ENCODE measurements at places on chromosomes 4 and X.
A peak's percentile ranks its signal among the peaks of the same experiment; 100 is the strongest.

DNA sequence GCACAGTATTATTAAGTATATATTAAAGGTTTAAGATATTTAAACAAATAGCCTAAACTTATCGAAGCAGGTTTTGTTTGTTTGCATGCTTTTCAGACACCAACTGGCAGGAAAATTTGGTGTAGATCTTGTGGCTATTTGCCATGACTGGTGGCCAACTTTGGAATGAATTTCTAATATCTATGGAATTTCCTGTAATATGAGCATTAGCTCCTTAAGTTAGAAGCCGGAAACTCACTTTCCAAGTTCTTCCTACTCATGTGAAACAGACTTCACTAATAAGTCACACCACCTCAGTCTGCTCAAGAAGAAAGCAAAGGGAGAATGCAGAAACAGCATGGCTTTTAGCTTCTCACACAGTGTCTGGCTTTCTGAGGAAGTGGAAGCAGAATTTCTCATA is 563.9 kb downstream of the GRXCR1 start:
- peak; percentile 84 for DNase-seq

DNA sequence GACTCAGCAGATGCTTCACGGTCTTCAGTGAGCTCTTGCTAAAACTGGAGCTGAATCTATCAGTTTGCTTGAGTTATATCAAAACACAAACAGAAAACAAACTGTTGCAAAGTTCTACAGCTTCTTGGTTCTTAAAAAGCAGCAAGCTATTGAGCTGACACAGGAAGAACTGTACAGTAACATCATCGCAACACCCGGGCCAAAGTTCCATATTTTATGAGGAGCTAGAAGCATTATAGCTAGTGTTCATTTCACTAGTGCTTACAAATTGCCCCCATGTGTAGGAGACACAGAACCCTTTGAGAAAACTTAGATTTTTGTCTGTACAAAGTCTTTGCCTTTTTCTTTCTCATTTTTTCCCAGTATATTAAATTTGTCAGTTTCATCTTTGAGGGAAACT is 17.3 kb upstream of the CSTF2 start:
- no peak for DNase-seq

- peak; percentile 86 for DNase-seq
These were observed 20.1 kb upstream of the SASH3 start for GRCh38 chrX:129759576-129760061.

DNA sequence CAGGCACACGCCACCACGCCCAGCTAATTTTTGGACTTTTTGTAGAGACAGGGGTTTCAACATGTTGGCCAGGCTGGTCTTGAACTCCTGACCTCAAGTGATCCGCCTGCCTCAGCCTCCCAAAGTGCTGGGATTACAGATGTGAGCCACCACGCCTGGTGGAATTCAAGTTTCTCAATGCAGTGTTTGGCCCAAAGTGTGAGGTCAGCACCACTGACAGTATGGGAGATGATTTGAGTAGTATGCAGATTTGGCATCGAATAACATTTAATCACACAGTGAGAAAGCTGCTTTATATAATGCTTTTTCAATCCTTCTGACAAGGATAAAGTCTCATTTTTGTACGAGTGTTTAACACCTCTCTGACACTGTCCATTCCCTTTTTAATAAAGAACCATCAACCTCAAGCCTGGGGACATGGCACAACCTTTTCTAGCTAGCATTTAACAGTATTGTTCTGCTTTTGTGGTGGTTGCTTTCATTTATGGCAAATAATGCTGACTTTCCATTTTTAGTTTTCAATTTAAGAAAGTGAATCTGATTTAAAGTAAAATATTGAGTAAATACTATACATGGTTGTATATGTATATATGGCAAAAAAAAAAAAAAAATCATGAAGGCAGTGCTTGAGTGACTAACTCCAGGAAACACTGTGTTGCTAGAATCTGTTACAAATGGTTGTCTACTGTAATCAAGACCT is 4.3 kb upstream of the NSUN7 start:
- no peak for DNase-seq

DNA sequence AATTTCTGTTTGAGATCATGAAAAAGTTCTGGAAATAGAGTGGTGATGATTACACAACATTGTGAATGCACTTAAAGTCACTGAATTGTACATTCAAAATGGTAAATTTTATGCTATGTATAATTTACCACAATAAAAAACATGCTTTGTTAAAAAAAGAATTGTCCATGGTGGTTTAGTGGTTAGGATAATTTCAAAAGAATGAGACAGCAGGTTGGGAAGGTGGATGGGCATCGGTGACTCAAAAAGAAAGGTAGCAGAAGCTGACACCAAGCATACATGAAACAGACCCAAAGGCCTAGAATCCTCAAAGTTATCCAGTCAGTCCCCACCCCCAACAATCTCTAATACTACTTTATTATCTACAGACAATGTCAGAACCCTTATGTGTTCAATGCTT is 91.1 kb downstream of the MSN start:
- DNase-seq: no peak

GRCh38 chr4:1315306-1315705 is 25.6 kb downstream of the MAEA start:
- no peak for DNase-seq

- DNase-seq: no peak
These were observed at the start of gene DCAF12L2 for GRCh38 chrX:126165721-126166461. DCAF12L2 (minus strand) TSS chrX:126166289; CDS start chrX:126165924, 365 bp downstream.

DNA sequence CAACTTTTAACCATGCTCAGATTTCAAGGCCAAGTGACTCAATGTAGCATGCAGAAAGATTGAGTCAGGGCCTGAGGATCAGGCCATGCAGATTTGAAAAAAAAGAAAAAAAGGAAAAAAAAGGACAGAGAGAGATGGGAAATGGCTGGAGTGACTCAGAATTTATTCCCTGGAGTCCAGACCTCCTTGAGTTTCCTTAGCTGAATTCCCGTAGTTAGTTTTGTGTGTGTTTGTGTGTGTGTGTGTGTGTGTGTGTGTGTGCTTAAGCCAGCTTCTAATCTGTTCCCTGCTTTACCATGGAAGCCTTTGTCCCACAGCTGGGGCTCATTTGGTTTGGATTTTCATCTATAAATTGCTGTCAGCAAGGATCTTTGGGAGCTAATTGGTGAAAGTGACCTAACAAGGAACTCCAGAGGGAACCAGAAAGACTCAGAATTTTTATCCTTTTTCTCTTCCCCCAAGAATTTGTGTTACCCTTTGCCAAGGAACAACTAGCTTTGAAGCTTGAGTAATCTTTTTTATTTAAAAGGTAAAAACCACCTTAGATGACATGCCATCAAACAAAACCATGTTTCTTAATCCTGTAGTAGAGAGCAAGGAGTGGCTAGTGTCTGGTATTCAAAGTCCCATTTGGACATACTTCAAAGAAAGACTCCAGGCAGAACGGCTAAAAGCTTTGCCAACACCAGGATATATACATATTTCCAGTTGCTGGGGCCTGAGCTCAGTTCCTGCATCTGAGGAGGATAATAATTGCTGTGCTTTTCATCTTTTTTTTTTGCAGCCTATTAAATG is 109.0 kb upstream of the DDIT4L start:
- peak; percentile 99 for DNase-seq

- no peak for DNase-seq
These were observed 330.5 kb upstream of the GALNT7 start for GRCh38 chr4:172838111-172838510.

- no peak for DNase-seq
These were observed 180.3 kb upstream of the MAGEB16 start for GRCh38 chrX:35617836-35618235.

DNA sequence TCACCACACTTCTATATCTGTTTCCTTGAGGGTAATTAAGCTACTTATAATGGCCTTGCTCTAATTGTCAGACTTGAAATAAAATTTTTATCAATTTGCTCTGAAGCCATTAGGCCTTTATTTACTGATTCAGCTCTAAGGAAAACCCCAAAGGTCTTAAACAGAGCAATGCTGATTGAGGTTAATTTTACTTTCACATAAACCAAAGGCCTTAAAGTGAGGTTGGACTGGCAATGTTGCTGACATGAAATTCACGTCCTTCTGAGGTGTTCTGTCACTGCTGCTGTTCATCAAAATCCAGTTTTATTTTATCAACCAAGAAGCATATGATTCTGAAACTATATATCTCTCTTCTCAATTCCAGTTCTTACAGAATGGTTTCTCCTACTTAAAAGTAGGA is 21.7 kb upstream of the GPRIN3 start:
- no peak for DNase-seq

GRCh38 chrX:120549483-120550452 is 11.0 kb downstream of the CUL4B start:
- peak; percentile 91 for DNase-seq

DNA sequence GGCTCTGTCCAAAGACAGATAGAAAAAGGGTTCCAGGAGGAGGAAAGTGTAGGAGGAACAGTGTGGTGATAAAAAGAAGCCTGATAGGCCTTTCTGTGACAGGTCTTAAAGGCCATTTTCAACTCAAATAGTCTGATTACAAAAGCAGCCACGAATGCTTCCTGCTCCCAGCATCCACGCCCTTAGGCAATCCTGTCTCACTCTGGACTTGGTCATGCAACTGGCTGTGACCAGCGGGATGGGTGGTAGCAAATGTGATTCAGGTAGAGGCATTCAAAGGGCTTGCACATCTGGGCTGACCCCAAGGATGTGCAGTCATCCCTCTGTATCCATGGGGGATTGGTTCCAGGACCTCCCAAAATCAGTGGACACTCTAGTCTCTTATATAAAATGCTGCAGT is 14.4 kb upstream of the SEPSECS start:
- peak; percentile 28 for DNase-seq

DNA sequence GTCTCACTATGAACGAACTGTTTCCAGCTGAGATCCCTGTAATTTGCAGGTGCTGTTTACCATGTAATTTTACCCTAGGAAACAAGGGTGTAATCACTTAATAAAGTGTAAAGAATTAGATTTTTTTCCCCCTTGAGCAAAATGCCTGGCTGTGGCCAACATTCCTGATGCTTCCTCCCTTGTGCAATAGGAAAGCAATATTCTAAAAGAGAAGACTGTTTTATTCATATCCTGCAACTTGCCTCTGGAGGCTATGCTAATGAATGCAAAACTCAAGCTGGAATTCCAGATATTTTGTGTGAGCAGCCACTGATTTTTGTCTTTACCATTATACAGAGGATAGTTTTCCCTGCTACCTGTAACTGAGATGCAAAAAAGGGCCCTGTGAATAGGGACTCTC is 98.0 kb downstream of the AWAT2 start:
- peak; percentile 49 for DNase-seq

GRCh38 chr4:106444557-106444956 is 76.0 kb upstream of the GIMD1 start:
- DNase-seq: no peak

DNA sequence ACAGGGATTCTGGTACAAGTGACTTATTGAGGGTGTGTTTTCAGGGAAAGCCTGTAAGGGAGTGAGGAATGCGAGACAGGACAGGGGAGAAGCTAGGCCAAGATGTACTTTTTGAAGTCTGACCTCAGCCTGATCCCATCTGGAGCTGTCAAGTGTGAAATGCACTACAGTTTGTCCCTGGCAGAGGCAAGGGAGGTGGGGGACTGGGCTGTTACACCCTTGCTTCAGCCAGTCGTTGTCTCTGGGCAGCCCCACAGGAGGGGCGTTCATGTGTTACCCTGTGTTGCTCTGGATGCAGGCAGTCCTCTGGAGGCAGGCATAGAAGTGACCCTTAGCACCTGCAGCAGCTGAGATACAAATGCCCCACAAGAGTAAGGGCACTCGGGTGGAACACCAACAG is 25.8 kb downstream of the PPEF1 start:
- no peak for DNase-seq

GRCh38 chr4:18981234-18981615 is 959.7 kb upstream of the LCORL start:
- no peak for DNase-seq

DNA sequence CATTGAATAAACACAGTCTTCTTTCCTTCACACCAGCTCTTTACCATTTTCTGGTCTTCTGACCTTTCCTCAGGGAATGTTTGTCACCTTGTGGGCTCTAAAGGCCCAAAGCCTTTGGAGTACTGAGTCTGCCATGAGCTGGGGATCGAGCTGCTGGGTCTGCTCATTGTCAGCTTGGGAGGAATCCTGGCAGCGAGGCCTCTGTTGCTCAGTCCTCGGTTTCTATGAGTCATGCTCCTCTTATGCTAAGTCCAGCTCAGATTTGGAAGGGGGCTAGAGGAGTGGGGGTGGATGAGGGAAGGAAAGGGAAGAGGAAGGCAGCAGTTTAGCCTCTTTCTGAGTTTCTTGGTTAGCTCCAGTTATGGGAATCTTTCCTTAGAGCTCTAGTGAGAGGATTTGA is 31.1 kb downstream of the NHSL2 start:
- DNase-seq: peak; percentile 59

DNA sequence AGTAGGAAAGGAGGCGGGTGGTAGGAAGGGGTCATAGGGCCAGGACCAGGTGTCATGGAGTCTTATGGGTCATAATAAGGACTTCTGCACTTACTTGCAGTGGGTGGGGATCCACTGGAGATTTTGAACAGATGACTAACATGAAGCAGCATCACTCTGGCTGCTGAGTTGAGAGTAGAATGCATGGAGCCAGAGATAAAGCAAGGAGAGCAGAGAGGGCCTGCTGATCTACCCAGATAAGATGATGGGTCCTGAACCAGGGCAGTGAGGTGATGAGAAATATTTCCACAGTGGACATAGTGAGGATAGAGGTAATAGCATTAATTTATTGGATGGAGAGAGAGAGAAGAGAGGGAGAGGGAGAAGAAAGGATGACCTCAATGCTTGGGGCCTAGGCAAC is 48.0 kb downstream of the HCCS start:
- no peak for DNase-seq

GRCh38 chr4:145734576-145735346 is 54.8 kb downstream of the C4orf51 start:
- DNase-seq: peak; percentile 99

DNA sequence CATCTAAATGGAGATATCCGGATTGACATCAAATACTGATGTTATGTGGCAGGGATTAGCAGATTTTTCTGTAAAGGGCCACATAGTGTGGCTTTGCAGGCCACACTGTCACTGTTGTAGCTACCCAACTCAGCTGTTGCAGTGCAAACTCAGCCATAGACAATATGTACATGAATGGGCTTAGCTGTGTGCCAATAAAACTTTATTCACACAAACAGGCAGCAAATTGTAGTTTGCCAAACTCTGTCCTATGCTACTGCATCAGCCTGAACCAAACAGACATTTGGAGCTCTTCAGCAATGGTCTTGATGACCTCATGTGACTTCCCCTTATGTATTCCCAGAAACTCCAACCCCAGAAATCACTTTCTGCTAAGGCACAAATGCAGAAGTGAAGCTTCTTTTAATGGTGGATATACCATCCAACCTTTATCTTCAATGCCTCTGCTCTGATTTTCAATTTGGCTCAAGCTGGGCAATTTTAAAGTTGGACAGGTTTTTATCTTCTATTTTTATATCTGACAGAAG is 18.4 kb upstream of the TRPC5OS start:
- DNase-seq: no peak

All from cardiac fibroblast (primary cell).